Brain (organoid and tissue), 16 donors: ENCODE measurements at places on chromosomes 4 and X.
A peak's percentile ranks its signal among the peaks of the same experiment; 100 is the strongest.

- peak; percentile 2 for DNase-seq
These were observed 97.3 kb downstream of the DDX60 start for GRCh38 chr4:168221301-168221700.

- no peak for DNase-seq
These were observed 110.3 kb downstream of the AREG start for GRCh38 chr4:74555231-74555630.

- no peak for DNase-seq
These were observed 57.1 kb downstream of the FREM3 start for GRCh38 chr4:143643399-143643798.

GRCh38 chr4:23945451-23946017, 55.7 kb upstream of the PPARGC1A start:
- no peak for DNase-seq

DNA sequence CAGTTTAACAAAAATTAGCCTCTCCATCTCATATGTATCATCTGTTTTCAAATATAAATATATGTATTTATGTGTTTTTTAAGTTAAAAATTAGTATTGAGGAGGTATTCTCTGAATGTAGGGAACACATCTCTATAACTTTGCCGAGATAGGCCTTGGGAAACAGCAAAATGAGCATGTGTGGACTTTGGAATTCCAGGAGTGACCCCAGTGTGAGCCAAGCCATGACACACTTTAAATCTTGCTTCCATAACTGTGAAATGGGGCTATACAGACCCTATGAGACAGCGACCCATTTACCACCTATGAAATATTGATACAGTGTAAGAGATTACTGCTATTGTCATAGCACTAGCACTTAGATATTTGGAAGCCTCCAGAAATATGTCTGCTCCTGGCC, 58.8 kb downstream of the FRMPD4 start:
- DNase-seq: no peak

DNA sequence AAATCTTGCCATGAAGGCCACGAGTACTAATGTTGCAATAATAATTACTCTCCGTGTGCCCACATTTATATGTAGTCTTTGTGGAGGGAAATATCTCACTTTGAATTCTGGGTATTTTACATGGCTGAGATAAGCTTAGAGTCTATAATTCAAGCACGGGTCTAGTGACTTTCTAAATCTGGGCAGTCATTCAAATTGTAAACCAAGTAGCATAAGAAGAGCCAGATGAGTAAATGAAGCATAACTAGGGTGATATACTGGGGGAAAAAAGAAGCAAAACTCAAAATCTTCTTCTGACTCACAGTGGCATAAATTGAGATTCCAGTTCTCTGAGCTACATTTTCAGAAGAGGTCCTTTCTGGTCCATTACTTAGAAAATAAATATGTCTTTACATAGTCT, 53.0 kb downstream of the MAPK10 start:
- no peak for DNase-seq
